Right hindlimb (tissue), 1 donor: ENCODE measurements at places on chromosomes 16 and 17.

DNA sequence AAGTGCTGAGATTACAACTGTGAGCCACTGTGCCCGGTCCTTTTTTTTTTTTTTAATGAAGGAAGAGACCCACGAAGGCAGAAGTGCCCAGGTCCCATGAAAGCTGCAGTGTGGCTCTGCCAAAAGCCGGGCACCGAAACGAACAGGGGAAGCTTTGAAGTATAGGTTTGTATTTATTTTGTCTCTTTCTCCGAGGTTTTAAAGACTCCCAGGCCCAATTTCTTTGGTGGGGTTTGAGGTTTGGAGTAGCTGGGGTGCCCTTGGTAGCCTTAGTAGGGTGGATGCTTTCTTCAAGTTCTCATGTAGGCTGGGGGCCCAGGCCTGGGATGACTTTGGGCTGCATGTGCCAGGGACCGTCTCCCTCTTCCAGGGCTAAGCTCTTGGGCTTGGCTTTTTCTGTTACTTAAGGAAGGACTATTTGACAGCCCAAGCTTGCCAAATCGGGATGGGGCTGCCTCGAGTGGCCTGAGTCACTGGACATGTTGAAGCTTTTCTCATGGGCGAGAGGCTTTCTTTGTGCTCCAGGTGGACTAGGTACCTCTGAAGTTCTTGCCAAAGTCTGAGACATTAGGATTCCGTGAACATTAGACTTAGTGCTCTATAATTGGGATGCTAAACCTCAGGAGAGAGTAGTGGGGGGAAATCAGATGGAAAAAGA, 66.3 kb downstream of the WIPI1 start:
- DNase-seq: no peak

GRCh38 chr17:57104461-57105175, 19.6 kb downstream of the AKAP1 start:
- no peak for DNase-seq

- no peak for DNase-seq
Observed at GRCh38 chr16:59887856-59888255, 1153.7 kb upstream of the GOT2 start.

- peak; percentile 71 for DNase-seq
Observed at GRCh38 chr16:381789-382717, at the start of gene PGAP6. PGAP6 (minus strand) TSS chr16:381978; CDS start chr16:381821, 157 bp downstream.
